Stimulated activated CD8-positive, alpha-beta memory T cell treated with anti-CD3 and anti-CD28 coated beads, Interleukin-7, amount 100 ng/mL, for 48 hours (primary cell): ENCODE measurements at places on chromosomes 5 and 9.

- no peak for DNase-seq
Measured at GRCh38 chr5:142548739-142549275, 137.1 kb downstream of the FGF1 start.

GRCh38 chr9:136243631-136244030 lies 2.0 kb downstream of the QSOX2 start:
- DNase-seq = no peak

DNA sequence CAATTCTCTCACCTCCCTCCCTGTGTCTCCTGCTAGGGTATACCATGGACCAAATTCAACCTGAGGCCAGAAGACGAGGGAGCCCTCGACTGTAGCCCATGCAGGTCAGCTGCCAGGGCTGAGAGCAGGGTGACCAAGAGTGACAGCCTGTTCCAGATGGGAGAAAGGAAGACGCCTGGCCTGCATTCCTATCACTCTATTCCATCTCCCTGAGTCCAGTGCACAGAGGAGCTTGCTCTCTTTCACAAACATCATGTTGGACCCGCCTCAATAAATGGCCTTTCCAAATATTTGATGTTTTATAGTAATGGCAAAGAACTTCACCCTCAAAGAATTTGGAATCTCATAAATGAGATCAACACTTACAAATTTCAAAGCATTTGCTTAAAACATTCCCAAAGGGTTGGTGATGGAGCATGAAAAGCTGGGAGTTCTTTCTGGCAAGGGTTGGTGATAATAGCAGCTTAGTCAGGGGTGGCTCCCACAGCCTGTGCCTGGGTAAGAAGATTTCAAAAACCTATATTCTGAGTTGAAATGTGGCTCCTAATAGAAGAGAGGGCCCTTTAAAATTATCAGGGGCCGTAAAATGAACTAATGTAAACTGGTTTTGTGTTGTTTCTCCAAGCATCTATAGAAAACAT lies 393.1 kb downstream of the EFNA5 start:
- no peak for DNase-seq

GRCh38 chr9:133583111-133583510 lies 26.1 kb downstream of the FAM163B start:
- DNase-seq = no peak

DNA sequence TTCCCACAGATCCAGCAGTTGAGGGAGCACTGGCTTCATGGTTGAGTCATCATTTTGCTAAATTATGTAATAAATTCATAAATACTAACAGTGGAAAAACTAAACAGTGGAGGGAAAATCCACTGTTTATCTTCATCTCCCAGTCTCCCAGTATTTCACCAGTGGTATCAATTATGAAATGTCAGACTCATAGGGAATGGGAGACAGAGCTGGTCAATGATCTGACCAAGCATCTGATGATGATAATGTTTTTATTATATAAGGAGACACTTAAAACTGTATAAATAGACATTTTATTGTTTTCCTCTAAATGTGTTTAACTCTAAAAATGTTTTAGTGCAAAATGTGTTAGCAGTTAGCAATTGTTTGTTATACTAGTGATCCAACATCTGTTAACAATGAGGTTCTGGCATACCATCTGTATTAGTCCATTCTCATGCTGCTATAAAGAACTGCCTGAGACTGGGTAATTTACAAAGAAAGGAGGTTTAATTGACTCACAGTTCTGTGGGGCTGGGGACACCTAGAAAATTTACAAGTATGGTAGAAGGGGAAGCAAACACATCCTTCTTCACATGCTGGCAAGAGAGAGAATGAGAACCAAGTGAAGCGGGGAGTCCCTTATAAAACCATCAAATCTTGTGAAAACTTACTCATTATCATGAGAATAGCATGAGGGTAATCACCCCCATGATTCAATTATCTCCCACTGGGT lies 11.8 kb upstream of the REEP5 start:
- no peak for DNase-seq

DNA sequence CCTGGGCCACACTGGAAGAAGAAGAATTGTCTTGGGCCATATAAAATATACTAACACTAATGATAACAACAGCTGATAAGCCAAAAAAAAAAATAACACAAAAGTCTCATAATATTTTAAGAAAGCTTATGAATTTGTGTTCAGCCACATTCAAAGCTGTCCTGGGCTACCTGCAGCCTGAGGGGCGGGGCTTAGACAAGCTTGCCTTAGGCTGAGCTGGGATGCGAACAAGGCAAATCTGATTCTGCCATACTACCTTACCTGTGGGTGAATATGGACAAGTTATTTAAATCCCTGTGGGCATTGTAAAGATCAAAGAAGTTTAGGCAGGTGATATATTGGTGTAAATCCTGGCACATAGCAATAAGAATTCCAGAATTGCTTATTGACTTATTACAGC lies 212.3 kb upstream of the ATP10B start:
- no peak for DNase-seq

- DNase-seq = no peak
Measured at GRCh38 chr9:91908746-91909145, 41.3 kb downstream of the ROR2 start.

DNA sequence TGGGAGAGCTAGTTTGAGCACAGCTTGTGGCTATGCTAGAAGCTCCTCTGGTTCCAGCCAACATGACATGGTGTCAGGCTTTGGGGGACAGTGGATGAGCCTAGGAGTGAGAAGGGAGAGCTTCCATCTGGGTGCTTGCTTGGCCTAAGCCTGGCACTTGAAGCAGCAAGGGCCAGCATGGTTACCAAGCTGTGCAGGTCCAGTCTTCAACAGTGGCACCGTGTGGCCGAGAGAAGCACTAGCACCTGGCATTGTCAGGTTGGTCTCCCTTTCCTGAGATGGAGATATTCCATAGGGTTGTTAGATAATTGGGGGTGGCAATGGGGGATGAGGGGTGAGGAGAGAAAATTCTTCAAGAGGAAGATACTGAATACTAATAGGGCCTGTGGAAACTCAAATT lies 261.9 kb downstream of the PBX3 start:
- no peak for DNase-seq

DNA sequence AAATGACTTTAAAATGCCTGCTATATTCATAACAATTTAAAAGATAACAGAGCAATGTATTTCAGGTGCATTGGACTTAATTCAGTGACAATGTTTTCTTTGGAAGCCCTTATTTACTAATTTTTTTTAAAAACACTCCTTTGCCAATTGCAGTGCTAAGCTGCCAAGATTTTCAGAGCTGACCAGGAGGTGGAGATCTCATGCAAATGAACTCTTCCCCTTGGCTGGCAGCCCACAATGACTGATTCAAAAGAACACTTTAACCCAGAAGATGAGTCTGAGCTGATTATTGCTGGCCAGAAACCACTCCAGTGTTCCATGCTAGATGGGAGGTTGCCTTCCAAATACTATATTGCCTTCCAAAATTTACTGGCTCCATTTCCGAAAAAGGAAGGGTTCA lies 128.3 kb upstream of the CCNH start:
- no peak for DNase-seq

DNA sequence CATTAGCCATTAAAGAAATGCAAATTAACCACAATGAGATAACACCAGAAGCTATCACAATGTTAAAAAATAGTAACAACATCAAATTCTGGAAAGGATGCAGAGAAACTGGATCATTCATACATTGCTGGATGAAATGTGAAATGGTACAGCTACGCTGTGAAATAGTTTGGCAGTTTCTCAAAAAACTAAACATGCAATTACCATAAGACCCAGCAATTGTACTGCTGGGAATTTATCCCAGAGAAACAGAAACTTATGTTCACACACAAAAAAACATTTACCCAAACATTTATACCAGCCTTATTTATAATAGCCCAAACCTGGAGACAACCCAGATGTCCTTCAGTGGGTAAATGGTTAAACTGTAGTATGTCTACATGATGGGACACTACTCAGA lies 592.9 kb downstream of the ZNF608 start:
- no peak for DNase-seq

DNA sequence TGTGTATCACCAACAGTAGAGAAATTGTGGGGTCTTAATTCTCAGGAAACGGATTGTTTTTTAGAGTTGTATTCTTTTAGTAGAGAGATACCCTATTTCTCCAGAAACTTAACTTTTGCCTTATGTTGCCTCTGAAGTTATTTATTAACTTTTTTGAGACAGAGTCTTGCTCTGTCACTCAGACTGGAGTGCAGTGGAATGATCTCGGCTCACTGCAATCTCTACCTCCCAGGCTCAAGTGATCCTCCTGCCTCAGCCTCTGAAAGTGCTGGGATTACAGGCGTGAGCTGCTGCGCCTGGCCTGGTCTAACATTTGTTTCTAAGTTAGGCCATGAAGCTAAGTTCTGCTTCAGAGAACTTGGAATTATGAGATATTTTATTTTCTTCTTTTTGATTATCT lies 75.0 kb downstream of the CFAP95 start:
- DNase-seq = no peak

DNA sequence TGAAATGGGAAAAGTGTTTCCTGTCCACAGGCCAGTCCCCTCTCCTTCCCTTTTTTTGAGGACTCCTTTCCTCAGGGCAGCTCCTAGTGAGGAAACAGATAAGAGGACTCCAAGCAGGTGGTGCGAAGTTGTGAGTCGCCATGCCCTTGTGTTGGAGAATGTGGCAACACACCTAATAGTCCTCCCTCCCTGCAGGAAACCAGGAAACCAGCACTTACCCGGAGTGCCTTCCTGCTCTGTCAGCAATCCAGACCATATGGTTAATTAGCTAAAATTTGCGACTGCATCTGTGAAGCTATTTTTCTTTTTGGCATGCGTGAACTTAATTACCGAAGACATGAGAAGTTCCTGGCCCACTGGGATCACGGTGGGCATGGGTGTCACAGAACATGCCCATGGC lies 69.9 kb downstream of the TRIM32 start:
- DNase-seq = no peak
